Metanephros (tissue), 2 donors: ENCODE measurements at places on chromosomes 16 and 17. TPM values are rescaled to one million over a fixed set of nuclear protein-coding genes. Genes with fewer than 3 reads are reported as not detected.

ANKRD40CL gene
- not detected for total RNA-seq

NDUFAF8 gene
- total RNA-seq: 23.3 TPM

CACNG3 gene
- not detected for total RNA-seq

NPIPB2 gene
- 11.8 TPM for total RNA-seq

ZFHX3 gene
- total RNA-seq: 20.3 TPM

FASN gene
- total RNA-seq: 50.2 TPM

MARVELD3 gene
- total RNA-seq: 18.3 TPM

ACE gene
- 21.4 TPM for total RNA-seq

ADGRG1 gene
- 66.2 TPM for total RNA-seq

NACA2 gene
- total RNA-seq: not detected

ACSM2A gene
- total RNA-seq: 57.6 TPM

KRT34 gene
- not detected for total RNA-seq

MRPL58 gene
- 40.1 TPM for total RNA-seq

ADORA2B gene
- 1.8 TPM for total RNA-seq

CRISPLD2 gene
- total RNA-seq: 20.4 TPM

DNAH17 gene
- 0.41 TPM for total RNA-seq

CHST4 gene
- not detected for total RNA-seq

NPIPA2 gene
- total RNA-seq: not detected

HID1 gene
- 13.1 TPM for total RNA-seq

SCGB1C2 gene
- total RNA-seq: not detected

PYCARD gene
- 23.4 TPM for total RNA-seq

C17orf100 gene
- 1.2 TPM for total RNA-seq

SLFN14 gene
- 1.8 TPM for total RNA-seq

CHP2 gene
- total RNA-seq: 0.64 TPM

RABEP1 gene
- total RNA-seq: 33.9 TPM

HEATR9 gene
- not detected for total RNA-seq

LITAFD gene
- total RNA-seq: not detected

SLC35G6 gene
- not detected for total RNA-seq

SLC6A2 gene
- 1.6 TPM for total RNA-seq

EPX gene
- total RNA-seq: 1.3 TPM

LRRC75A gene
- 4.6 TPM for total RNA-seq

RRAD gene
- total RNA-seq: 21.4 TPM

CCT6B gene
- total RNA-seq: 2.3 TPM

DNAH9 gene
- 3.6 TPM for total RNA-seq

PLXDC1 gene
- 11.9 TPM for total RNA-seq

SMPD3 gene
- 1.1 TPM for total RNA-seq

PRPSAP2 gene
- 42.6 TPM for total RNA-seq

SNX20 gene
- total RNA-seq: 2.2 TPM
